ENCODE measurements at places on chromosomes 5 and 9.

- no peak for DNase-seq
Measured at GRCh38 chr5:157497875-157498611, 38.0 kb downstream of the NIPAL4 start.

- no peak for DNase-seq
Measured at GRCh38 chr5:141926434-141926833, 2.8 kb downstream of the DELE1 start.

- DNase-seq = no peak
Measured at GRCh38 chr9:86005253-86005775, 64.4 kb downstream of the NAA35 start.

DNA sequence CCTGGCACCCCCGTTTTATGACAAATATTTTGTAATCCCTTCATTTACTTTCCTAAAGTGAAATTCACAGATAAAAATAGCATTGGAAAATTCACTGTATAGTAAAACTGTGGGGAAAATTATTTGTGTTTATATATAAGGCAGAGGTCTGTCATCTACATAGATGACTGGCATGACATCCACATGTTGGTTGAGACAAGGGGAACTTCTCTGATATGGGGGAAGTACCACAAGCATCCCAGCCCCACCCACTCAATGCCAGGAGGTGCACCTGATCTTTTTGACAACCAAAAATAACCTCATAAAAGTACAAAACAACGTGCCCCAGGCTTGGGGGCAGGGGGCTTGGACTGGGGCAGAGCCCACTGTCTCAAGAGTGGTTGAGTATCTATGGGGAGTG, 6.3 kb upstream of the TDRD7 start:
- DNase-seq = no peak

GRCh38 chr9:112809351-112809848, 58.8 kb downstream of the SNX30 start:
- no peak for DNase-seq

GRCh38 chr9:87020169-87020950, 73.1 kb upstream of the GAS1 start:
- no peak for DNase-seq

DNA sequence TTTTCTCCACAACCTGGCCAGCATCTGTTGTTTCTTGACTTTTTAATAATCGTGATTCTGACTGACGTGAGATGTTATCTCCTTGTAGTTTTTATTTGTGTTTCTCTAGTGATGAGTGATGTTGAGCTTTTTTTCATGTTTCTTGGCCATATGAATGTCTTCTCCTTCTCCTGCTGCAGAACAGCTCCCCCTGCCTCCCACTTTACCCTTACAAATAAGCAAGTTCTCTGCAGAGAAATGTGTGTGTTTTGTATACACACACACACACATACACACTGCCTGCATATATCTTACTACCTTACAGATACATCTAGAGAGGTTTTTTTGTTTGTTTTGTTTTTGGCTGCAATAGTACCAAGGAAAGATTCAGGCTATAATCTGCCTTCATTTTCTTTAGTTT, 88.7 kb upstream of the PHF24 start:
- no peak for DNase-seq

DNA sequence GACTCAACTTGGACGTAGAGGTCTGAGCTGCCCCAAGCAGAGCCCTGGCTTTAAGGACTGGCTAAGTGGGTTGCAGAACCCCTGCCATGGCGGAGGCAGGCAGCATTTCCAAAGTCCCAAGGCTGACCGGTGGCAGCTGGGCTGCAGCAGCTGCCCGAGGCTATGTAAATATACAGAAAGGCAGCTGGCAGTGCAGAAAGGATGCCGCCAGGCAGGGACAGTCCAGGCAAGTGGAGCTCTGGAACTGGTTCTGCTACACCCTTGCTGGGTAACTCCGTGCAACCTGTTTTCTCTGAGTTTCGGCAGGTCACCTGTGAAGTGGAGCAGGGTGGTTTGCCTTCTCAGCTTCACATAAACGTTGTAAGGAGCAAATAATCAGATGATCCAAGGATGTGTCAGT, 46.0 kb downstream of the SHB start:
- DNase-seq = no peak

- DNase-seq = no peak
Measured at GRCh38 chr5:18027241-18027867, 393.1 kb downstream of the TAF11L14 start.

DNA sequence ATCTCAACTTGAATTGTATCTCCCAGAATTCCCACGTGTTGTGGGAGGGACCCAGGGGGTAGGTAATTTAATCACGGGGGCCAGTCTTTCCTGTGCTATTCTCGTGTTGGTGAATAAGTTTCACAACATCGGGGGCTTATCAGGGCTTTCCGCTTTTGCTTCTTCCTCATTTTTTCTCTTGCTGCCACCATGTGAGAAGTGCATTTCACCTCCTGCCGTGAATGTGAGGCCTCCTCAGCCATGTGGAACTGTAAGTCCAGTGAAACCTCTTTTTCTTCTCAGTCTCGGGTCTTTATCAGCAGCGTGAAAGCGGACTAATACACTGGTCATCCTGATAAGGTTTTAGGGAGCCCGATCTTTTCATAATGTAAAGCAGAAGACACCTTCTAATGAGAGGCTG, 687.0 kb upstream of the FTMT start:
- no peak for DNase-seq

- DNase-seq = no peak
Measured at GRCh38 chr9:132162764-132163456, 1.1 kb downstream of the NTNG2 start.

DNA sequence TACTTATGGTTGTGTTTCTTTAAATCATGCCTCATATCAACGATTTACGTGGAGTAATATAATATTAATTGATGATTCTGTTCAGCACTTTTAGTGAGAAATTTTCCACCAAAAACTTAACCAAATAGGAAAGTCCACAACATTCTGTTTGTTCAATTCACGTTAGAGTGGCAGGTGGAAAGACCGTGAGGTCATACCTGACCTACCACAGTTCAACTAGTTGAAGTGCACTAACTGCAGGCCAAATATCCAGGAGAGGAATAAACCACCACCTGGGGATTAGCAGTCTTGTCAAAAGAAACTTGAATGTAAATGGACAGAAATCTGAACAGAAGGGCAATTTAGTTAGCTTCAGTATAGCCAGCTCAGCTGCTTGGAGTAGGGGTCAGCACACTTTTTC, 577.7 kb downstream of the KIF4B start:
- DNase-seq = no peak

GRCh38 chr9:129458663-129459546, 162.0 kb downstream of the C9orf50 start:
- DNase-seq = no peak

DNA sequence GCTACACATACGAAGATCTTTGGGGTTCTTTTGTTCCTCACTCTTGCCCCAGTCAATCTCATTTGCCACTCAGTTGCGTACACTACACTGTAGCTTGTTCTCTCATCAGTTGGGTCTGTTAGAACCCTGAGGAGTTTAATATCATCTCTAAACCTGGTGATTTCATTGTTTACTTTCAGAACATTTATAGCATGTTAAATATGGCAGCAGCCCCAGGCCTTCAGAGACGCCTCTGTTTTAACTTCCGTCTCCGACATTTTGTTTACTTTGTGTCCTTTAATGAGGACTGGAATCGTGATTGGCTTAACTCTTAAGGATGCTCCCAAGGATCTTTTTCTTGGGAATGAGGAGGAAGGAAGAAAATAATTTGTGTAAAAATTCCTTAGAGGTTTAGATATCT, 510.1 kb downstream of the NR2F1-AS1 start:
- DNase-seq = no peak

- DNase-seq = no peak
Measured at GRCh38 chr5:82905986-82906385, 171.2 kb downstream of the TMEM167A start.

- DNase-seq = no peak
Measured at GRCh38 chr5:65914641-65915196, 11.7 kb upstream of the ERBIN start.

GRCh38 chr9:36762958-36763357, 190.3 kb downstream of the MELK start:
- DNase-seq = no peak

DNA sequence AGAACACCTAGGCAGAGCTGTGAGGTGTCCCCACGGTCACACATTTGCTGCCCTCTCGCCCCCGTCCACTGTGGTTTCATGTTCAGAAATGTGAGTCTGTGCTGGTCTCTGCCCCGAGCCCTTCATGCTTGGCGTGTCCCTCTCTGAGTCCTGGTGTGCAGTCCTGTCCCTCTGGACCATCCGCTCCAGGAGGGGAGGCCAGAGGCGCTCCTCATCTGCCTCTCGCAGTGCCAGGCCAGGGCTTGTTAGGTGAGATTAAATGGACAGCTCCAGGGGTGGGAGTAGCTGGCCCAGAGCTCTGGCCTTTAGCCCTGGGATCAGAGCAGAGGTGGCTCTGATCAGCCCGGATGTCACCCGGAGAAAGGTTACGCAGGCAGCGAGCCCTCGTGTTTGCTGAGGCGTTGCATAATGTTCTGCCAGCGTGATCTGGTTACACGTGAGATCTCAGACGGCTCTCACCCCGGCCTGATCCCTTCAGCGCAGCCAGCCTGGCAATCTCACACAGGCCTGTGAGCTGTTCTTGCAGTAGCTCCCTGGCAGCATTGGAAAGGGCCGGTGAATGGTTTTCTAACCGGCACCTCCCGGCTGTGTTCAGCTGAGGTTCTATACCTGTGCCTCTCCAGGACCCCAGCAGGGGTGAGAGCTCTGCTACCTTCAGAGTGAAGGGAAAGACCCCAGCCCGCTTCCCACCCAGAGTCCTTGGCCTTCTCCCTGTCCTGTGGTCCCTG, 24.5 kb downstream of the PTGES2 start:
- DNase-seq = no peak

DNA sequence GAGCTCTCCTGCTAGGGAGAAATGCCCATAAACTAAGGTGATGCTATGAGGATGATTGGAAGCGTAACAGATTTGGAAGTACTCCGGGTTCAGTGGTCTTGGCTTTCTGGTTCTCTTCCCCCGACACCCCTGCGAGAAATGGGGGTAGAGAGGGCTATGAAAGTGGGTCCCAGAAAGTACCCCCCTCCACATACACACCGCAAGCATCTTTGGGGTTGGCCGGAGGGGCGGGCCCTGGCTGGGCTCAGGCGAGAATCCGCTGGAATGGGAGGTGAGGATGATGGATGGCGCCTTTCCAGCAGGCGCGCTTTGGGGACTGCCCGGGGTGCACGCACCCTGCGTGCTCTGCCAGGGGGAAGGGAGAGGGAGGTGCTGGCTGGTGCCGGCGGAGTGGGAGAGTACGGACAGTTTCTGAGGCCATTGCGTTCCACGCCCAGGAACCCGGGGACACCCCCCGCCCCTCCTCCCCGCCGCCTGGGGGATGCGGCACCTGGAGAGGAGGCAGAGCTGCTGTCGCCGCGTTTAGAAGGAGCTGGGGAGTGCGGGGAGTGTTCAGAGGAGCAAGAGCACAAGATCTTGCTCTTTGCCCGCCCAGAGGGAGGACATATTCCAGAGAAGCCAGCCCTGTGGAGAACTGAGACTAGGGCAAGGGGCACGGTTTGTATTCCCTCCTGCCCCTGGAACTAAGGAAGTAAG, 1.9 kb downstream of the PCSK5 start:
- DNase-seq = peak; percentile 32

DNA sequence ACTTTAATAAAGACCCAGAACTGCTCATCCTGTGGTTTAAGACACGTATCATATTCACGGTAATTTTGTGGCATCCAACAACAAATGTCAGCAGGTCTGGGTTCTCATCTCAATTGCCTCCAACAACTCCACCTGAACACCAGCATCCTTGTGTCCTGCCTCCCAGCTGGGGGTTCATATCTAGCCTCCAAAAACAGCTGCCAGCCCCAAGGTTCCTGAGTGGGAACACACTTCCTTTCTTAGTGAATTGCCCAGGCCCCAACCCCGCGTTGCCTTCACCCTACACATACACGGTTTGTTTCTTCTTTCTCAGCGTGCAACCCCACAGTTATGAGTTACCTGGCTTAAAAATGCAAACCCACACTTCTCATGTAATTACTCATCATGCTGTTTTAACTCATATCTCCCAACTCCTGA, 77.9 kb downstream of the SEMA4D start:
- no peak for DNase-seq

DNA sequence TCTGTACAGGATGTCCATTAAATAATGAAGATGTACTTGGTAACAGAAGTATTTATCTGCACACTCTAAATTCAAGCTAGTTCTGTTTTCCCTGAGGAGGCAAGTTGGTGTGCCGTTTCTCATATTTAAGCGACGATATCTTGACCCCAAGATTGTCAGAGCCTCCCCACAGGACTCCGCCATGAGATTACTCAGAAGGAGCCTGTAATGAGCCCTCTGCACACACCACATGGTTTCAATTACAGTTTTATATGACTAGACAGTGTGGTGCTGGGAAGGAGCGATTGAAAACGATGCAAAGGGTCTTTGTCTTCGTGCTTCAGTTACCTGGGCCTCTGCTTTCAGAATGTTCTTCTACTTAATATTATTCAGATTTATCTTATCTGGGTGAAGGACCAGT, 840.4 kb upstream of the WWC1 start:
- no peak for DNase-seq

- DNase-seq = no peak
Measured at GRCh38 chr5:172166030-172166826, 21.8 kb downstream of the STK10 start.

DNA sequence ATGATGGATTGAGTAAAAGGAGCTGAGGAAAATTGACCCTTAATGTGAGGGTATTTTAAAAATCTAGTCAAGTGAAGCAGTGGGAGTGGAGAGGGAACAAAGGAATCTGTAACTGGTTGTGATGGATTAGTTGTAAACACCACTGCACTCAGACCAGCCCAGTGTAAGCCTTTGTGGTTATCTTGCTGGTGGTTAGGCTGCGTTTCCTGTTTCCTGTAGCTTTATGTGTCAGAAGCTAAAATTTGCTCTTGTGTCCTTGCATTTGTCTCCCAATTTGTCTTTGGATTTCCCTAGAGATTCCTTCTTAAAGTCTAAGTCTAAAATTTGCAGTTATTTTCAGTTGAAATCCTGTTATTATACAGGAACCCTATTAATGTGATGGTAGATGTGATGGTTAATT, 6.3 kb downstream of the IFNA21 start:
- DNase-seq = no peak

DNA sequence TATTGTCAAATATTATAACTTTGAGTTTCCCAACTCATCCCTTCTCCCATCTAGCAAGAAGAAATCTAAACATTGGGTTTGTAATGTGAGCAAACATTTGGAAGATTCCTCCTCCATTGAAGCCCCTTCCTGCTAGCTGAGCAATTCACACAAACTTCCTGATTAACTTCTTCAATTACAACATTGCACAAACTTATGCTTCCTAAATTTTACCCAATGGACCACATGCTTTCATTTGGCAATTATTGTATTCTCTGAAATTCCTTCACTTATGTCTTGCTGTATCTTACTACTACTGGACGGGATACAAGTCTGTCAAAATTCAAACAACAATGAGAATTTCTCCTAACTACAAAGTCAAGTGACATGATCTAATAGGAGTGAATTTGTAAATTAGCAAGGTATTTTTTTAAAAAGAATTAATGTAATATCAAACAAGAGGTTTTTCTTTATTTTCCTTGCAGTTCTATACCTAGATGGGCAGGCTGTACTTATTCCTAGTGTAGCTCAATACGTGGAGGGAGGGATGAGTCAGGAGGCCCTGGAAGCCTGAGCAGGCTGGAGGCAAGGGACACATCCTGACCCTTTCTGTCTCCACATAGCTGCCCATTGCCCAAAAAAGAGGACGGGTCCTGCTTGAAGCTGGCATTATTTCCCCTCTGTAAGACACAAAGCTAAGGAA, 11.8 kb upstream of the IFNW1 start:
- DNase-seq = no peak

GRCh38 chr9:13141629-13142028, 137.9 kb downstream of the MPDZ start:
- DNase-seq = no peak

GRCh38 chr9:3498691-3499090, 27.1 kb downstream of the RFX3 start:
- DNase-seq = no peak

All from stimulated activated CD4-positive, alpha-beta T cell treated with anti-CD3 and anti-CD28 coated beads, Interleukin-4, amount 100 ng/mL, for 48 hours (primary cell).